CD4-positive, alpha-beta memory T cell (primary cell): ENCODE measurements at places on chromosomes 5 and 9. TPM values are rescaled to one million over a fixed set of nuclear protein-coding genes. Genes with fewer than 3 reads are reported as not detected.

The OTP gene
- not detected for polyA plus RNA-seq

The GRIN3A gene
- polyA plus RNA-seq, result 0.08 TPM

The RASGEF1C gene
- not detected for polyA plus RNA-seq

DNA sequence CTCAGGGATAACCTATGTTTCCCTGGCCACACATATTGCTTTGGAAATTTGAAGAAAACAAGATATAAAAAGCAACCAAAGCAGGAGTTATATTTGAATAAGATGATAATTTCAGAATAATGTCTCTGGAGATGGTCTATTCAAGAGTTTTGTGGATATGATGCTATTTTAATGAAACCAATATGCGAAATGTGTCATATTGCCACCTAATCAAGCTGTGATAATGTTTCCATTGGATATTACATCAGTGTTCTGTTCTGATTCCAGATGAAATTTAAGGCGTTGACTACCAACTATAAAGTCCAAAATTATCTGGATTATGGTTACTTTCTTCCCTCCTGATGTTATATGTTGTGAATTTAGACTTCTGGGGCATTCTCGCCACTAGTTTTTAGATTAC, 27.6 kb upstream of the NUDT12 start:
- H3K4me1 ChIP-seq, result no peaks in the 10 kb centered on the region
- H3K36me3 ChIP-seq, result no peaks in the 10 kb centered on the region
- H3K27me3 ChIP-seq, result no peaks in the 10 kb centered on the region
- H3K4me3 ChIP-seq, result no peak overlapping the region
- no peak overlapping the region for H3K27ac ChIP-seq

GRCh38 chr5:150017226-150018005, 16.9 kb downstream of the HMGXB3 start:
- no peak overlapping the region for H3K27ac ChIP-seq
- peaks cover 80% of the 10 kb centered on the region for H3K36me3 ChIP-seq
- H3K27me3 ChIP-seq, result no peaks in the 10 kb centered on the region

DNA sequence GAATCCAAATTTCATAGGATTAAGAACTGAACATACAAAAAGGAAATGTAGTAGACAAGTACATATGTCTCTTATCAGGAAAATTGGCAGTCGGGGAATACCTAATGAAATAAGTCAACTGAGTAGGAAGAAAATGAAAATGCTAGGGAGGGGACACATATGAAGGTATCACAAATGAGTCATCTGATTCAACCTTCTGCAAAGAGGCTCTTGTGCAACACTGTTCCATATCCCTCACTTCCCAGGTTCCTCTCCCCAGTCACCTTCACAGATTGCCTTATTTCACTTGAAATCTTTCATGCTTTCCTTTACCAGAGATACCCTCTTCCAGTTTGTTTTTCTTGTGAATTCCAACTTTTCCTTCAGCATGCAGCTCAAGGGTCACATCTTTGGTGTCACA, 139.0 kb downstream of the RFX3 start:
- no peak overlapping the region for H3K4me3 ChIP-seq
- peaks cover 5% of the 10 kb centered on the region for H3K36me3 ChIP-seq
- no peak for DNase-seq
- no peaks in the 10 kb centered on the region for H3K27me3 ChIP-seq
- no peak overlapping the region for H3K27ac ChIP-seq

DNA sequence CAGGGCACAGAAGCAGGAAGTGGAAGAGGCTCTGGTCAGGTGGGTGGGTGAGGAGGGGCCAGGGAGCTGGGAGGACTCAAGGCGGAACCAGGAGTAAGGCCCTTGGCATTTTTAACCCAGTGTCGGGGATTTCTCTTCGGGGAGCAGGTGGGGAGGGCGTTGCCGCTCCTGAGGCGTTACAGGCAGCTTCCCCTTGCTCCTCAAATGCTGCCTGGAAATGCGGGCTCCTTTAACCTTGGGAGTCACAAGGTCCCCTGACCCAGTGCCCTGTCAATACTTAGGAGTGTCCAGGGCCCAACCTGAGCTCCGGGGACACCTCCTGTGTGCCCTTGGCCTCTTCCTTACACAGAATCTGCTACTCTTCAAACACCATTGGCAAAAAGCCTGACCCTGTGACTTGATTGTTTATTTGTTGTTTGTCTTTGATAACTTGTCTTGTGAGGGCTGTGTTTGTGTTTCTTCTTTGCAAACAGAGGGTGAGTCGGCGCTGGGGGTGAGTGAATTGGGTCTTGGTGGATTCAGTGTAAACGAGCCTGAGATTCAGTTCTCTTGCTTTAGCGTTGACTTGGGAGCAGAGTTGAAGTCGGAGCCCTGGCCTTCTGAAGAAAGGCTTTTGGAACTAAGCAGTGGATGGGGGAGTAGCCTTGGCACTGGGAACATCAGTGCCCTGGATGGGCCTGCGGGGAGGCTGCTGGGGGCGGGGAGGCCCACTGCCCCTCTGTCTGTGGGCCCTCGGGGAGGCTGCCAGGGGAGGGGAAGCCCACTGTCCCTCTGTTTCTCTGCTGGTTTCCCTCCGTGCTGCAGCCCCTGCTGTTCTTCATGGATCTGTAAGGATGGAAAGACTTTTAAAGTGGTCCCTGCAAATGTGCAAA, 300.7 kb upstream of the IRX4 start:
- no peaks in the 10 kb centered on the region for H3K4me1 ChIP-seq
- H3K4me3 ChIP-seq, result no peak overlapping the region
- no peak overlapping the region for H3K27ac ChIP-seq
- DNase-seq, result no peak
- H3K27me3 ChIP-seq, result no peaks in the 10 kb centered on the region

DNA sequence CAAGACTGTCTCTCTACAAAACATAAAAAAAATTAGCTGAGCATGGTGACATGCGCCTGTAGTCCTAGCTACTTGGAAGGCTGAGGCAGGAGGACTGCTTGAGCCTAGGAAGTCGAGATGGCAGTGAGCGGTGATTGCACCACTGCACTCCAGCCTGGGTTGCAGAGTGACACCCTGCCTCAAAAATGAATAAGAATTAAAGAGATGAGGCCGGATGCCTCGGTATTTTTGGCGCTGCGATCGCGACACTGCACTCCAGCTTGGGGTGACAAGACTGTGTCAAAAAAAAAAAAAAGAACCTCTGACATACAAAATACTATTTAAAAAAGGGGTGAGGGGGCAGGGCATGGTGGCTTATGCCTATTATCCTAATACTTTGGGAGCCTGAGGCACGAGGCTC, 7.3 kb downstream of the GPBP1 start:
- H3K4me3 ChIP-seq, result no peak overlapping the region
- H3K27ac ChIP-seq, result no peak overlapping the region
- H3K36me3 ChIP-seq, result peaks cover 3% of the 10 kb centered on the region
